Stimulated activated CD4-positive, alpha-beta T cell treated with anti-CD3 and anti-CD28 coated beads, Interleukin-4, amount 100 ng/mL, for 1 hour (primary cell): ENCODE measurements at places on chromosomes 13 and 19.

DNA sequence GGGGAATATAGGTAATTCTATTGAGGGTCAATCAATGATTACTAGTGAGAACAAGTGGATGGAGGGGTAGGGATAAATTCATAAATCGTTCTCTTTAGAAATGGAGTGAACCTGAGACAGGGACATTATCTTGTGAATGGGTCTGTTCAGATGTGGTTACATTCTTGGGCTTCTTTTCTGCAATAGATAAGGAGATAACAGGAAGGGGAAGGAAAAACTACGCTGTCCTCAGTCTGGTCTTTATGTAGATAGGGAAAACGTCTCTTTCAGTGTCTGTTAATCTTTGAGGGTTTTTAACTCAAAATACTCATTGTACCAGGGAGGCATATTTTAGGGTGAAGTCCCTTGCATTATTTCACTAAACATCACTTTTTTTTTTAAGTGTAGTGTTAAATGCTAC lies 266.7 kb upstream of the MAB21L1 start:
- DNase-seq: no peak

DNA sequence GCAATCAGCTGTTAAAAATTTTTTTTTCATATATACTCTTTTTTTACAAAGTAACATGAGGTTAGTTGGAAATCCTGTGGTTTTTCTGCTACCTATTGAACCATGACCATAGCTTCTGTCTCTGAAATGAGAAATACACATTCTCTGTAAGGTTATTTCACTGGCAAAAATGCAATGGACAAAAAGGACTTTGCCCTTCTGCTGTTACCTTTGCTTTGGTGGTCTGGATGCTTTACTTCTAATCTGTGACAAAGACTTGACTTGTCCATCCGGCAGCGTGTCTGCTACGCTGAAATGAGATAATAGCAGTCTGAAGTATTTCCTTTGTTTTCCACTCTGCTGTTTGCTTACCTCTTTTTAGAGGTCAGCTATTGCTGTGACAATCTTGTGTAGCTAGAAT lies 412.8 kb downstream of the SLITRK6 start:
- DNase-seq: no peak

DNA sequence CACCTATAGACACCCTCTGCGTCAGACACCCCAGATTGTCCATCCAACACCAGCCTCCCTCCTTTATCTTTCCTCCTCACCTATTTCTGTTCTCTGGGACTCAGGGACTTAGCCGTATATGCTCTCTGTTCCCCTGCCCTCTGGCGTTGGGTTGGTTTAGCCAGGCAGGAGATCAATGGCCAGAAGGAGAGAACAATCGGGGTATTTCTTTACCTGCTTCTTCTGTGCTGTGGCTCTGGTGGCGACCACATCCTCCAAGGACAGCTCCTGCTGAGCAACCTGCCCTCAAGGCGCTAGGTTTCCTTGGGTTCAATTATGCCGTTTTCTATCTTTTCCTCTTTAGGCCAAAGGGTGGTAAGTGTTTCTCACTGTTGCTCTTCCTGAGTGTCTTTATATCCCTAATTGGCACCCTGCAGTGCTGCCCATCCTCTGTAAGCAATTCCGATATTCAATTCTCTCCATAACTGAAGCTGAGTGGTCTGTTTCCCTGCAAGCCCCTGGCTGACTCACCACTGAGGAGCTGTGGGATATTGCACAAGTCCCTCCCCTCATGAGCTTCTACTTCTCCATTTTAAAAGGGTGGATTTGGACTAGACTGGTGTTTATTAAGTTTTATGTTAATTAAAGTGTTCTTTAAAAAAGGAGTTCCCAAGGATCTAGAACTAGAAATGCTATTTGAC lies 63.7 kb upstream of the TMTC4 start:
- DNase-seq: no peak

DNA sequence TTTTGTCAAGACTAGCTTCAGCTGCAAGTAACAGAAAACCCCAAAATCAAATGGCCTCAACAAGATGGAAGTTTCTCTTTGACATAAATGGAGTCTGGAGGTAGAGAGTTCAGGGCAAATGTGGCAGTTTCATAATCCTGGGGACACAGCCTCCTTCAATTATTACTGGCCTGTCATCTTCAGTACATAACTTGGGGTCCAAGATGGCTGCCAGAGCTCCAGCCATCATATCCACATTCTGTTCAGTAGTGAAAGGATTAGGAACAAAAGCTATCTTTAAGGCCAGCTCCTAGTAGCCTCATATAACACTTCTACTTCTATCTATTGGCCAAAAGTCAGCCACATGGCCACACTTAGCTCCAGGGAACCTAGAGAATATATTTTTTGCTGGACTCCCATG lies 15.0 kb upstream of the IGSF23 start:
- no peak for DNase-seq

DNA sequence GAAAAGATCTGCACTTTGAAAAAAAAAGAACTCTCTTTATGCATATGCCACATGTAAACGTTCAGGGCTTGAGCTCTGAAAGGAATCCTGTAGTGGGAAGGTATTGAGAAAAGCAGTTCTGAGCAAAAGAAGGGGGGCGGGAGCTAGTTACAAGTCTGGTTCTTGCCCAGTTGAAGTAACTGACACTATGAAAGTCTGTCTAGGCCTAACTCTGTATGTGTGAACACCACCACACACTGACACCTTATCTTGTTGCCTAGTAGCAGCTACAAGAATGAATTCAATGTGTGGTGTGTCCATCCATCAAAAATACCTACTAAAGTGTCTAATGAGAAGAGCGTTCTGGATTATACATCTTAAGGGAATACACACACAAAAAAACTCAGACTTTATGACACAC lies 820.6 kb downstream of the DIAPH3 start:
- DNase-seq: no peak

DNA sequence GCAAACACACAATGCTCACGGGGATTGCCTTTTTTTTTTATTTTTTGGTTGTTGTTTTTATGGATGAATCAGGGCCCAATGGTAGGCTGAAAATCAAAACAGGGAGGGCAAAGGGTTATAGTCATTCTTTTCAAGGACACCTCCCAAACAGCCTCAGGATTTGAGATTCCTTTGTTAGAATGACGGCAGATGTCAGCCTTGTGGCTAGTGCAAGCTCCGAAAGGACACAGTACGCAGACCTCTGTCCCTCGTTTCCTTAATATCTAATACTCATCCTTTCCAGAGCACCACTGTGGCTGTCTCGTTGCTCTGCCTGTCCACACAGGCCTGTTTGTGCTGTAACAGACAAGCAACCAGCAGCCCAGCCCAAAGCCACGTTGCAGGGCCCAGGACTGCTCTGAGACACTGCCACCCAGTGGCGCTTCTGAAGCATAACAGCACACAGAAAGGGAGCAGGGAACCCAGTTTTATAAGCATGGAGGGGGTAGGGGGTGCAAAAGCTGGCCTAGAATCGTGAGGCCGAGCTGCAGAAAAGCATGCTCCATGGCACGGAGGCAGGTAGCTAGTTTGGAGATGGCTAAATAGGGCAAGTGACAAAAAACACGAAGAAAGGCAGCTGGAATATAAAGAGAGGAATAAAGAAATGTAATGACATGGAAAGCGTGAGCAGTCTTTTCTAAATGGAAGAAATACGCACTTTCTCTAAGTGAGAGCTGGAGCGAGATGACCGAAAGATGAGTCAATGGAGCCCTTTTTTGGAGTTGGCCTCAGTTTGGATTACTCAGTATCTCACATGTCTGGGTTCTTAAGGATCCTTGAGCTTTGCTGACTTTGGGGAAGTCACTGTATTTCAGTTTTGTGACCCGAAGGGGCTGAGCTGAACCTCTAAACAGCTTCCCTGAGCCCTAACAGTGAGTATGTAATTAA lies 40.7 kb upstream of the MEDAG start:
- DNase-seq: peak; percentile 52

- DNase-seq: no peak
These were observed 7.5 kb downstream of the PLA2G4C start for GRCh38 chr19:48102870-48103751.

DNA sequence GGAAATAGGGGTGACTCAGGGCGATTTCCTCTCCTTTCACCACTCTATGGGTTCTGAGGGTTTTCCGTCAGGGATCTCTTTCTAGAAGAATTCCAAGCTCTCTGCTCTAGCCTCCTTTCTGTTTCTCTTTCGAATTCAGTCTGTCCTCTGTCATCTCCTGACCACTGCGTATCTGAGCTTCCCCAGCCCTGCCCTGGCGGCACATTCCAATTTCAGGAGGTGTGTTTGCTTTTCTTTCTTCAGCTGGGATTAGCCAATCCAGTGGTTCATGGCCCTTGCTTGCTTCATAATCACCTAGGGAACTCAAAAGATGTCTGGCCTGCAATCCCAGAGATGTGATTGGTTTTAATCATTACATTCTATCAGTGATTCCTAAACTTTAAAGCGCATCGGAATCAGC lies 9.4 kb downstream of the IFNL2 start:
- DNase-seq: no peak

GRCh38 chr13:20006206-20006605 lies 47.7 kb downstream of the ZMYM2 start:
- no peak for DNase-seq

DNA sequence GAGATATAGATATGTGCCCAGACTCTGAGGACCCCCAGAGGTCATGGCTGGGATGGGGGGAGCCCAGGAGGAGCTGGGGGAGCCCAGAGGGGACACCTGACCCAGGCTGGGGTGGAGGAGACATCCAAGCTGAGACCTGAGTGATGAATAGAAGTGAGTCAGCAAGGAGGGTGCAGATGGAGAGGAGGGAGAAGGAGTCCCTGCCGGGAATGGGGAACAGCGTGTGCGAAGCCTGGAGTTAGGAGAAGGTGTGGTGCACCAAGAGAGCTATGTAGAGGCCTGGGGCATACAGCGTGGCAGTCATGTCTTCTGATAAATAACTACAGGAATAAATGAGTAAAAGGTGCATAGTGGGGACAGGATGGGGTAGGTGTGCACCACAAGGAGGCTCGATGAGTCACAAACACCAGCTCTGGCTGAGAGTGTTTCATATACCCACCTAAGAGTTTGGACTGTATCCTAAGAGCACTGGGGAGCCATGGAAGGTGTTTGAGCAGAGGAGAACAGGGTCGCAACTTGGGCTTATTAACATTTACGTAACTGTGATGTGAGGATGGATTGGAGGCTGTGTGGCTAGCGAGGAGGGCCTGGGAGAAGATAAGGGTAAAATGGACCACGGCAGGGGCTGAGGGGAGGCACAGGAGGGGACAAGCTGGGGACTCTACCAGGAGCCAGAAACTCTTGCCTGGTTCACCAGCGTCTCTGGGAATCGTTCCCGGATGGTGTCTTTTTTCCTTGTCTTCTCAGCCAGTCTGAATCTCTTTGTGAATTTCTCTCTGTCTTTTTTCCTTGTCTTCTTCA lies 1.4 kb downstream of the CEACAM18 start:
- DNase-seq: peak; percentile 25

DNA sequence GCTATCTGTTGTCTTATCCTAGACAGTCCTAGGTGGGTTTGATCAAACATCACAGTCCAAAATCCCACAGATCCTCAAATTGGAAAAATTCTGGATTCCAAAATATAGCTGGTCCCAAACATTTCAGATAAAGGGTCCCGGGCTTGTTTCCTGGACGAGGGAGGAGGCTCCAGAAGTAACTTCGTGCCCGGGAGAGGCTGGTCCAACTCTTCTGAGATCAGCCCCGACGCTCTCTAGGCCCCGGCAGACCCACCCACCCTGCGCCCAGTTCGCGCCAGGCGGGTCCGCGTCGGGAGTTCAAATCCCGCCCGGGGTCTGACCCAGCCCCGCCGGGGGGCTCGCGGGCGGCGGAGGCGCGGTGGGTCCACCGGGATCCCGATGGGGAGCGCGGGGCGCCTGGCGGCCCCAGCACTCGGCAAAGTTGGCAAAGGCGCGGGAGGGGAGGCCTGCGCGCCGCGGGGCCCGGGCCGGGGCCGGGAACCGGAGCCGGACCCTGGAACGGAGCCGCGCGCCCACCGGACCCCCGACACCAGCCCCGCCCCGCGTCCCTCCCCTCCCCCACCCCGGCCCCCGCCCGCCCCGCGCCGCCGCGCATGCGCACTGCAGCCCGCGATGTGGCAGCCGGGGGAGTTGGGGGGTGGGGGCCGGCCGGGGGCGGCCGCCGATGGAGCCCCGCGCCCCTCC lies 513 bp downstream of the MIER2 start:
- DNase-seq: peak; percentile 44

DNA sequence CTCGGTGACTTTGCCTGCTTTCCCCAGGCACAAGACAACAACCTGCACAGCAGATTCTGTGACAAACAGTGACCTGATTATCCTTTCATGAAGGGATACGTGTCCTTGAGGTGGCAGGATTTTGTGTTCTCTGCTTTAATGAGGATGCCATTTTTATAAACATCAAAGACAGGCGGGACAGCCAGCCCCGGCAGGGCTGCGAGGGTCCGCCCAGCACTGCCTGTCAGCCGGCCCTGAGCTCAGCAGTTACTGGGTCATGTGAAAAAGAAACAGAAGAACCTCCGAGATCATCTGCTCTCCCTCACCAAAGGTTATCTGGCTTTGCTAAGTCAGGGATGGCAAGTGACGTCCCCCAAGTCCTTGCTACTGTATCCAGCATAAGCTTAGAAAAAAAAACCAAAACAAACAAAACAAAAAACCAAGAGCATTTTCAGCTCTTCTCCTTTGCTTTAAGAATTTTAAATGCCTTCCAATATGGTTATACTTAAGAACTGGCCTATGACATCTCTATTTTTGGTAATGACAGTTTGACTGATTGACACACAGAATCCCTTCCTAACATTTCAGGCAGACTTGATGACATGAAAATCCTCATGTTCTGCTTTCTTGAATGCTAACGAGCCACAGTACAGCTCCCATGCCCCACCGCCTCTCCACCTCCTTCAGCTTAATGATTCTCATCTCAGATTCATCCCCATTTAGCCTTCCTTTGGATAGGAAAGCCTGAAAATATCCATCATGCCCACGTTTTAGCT lies 666.6 kb upstream of the ARGLU1 start:
- no peak for DNase-seq

GRCh38 chr13:112446867-112447266 lies 70.7 kb downstream of the SPACA7 start:
- no peak for DNase-seq

- peak; percentile 95 for DNase-seq
These were observed at the start of gene ZNF101 for GRCh38 chr19:19668230-19669012. TSS of gene ZNF101 (plus strand) at chr19:19668839. CDS start at chr19:19668964, 125 bp downstream.

GRCh38 chr13:34942732-34943435 lies 814 bp downstream of the NBEA start:
- peak; percentile 2 for DNase-seq

GRCh38 chr13:111881700-111882099 lies 185.2 kb upstream of the SOX1 start:
- no peak for DNase-seq
